ENCODE measurements at places on chromosomes 13 and 19.

DNA sequence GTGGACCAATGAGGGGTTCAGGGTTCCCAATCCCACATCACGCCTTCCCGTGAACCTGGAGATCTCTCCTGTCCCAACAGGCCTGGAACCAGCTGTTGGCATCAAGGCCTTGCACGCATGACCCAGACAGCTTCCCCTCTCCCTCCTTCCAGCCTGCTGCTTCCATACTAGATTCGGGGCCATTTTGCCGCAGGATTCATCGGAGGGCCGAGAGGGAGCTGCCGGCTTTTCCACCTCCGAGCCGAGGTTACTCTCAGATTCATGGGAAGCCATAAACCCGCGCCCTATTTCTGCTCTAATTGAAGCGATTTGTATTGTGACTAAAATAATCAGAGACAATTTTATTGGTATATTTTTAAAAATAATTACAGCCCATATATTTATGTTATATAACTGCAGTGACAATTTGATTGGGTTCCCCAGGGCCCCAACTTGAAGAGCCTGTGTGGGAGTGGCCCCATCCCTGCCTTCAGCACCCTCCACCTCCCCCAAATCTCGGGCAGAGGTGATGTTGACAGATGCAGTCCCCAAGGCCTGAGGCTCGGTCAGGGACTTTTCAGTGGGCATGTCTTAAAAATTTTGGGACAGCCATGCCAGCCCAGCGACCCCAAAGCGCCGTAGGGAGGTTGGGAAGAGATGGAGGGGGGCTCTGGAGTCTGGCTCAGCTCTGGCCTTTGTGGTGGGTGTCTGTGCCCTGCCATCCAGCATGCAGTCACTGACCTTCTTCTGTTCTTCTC lies 30.8 kb upstream of the PEPD start:
- no peak for DNase-seq

GRCh38 chr13:35025314-35025713 lies 83.2 kb downstream of the NBEA start:
- DNase-seq = no peak

DNA sequence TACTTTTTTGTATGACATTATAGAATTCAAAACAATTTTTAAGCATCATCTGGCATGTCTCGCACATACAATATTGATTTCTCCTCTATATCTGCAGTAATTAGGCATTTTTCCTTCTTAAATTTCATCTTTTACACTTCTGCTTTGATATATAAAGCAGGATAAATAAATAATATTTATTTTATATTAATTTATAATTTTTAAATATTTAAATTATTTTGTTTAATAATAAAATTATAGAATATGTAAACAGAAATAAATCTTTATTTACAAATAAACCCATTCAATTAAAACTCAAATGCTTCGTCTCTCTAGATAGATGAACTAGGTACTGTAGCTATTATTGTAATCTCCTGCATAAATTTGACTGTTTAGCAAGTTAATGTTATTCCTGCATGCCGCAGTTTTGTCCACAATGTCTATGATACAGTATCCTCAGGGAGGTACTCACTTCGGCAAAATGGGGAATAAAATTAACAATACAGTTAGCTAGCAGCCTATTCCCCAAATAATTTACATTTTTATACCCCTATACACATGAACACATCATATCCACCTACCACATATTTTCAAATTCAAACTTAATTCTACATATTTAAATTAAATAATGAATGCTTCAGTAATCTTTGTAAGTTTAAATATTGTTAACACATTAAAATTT lies 473.6 kb upstream of the SLC10A2 start:
- no peak for DNase-seq

- no peak for DNase-seq
Measured at GRCh38 chr19:40803857-40804782, 5.1 kb downstream of the EGLN2 start.

DNA sequence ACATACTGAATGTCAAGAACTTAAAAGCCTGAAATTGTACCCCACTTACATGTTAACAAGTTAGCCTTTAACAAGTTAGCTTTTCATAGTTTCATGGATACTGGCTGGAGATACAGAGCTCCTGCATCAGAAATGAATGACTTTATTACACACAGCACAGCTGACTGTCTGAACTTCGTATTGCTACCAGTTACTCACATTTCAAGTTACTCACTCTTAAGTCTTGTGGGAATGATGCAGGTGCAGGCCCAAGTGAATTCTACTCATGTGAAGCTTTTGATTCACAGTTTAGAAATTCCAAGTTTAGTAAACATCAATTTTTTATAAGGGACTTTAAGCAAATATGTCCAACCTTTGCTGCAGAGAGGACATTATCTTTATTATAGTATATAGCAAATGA lies 762.2 kb upstream of the PRR20A start:
- DNase-seq = no peak

- DNase-seq = no peak
Measured at GRCh38 chr13:99215184-99215830, 14.7 kb downstream of the UBAC2 start.

DNA sequence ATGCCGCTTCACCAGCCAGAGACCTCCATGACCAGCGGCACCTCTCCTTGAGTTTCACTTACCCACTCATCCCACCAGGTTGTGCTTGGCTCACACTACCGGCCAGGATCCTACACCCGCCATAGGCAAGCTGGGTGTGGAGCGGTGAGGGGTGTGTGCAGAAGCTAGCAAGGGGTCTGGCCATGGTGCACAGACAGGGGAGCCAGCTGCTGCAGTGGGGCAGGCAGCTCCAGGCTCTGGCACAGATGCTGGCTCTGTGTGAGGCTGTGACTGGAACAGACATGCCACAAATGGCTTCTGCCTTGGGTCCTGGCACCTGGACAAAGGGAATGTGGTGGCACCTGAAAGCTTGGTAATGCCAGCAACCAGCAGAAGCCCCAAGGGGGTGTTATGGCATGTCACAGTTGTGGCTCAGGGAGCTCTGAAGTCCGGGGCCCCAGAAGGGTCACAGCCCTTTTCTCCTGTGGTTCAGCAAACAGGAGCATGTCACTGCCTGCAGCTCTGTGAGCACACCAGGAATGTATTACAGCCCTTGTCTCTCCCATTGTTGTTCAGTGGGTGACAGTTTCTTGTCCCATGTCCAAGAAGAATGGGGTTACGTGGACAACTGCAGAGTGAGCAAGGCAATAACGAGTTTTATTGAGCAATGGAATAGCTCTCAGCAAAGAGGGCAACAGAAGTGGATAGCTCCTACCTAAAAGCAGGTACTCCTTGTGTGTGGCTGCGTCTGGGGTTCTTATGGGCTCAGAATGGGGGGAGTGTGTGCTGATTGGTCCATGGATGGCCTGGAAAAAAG lies 2791.0 kb upstream of the PCDH20 start:
- no peak for DNase-seq

DNA sequence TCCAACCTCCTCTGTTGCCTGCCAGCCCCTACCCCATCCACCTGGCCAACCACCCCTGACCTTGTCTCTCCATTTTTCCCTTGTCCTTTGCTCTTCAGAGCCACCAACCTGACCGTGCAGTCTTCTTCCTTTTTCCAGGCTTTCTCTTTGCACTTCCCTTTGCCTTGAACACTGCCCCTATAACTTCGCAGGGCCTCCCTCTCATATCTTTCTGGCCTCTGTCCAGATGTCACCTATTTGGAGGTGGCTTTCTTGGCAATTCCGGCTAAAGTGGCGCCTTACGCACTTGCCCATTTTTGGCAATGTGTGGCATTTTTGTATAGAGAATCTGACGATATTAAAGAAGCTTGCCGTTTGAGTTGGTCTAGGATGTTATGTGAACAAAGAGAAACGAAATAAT lies 844 bp downstream of the ZNF543 start:
- no peak for DNase-seq

All from NCI-H345 (cell line).